ENCODE measurements at places on chromosomes 1 and 21.

- no peak for DNase-seq
- H3K36me3 ChIP-seq = peaks cover 2% of the 10 kb centered on the region
- H3K4me3 ChIP-seq = peak overlapping the region; percentile 27
- peak overlapping the region; percentile 92 for H3K27ac ChIP-seq
Measured at GRCh38 chr1:110004583-110004982, 20.0 kb downstream of the AHCYL1 start.

GRCh38 chr1:170267317-170267716 lies 121.6 kb downstream of the NTMT2 start:
- no peaks in the 10 kb centered on the region for H3K4me1 ChIP-seq
- H3K27me3 ChIP-seq = no peaks in the 10 kb centered on the region
- DNase-seq = no peak
- H3K36me3 ChIP-seq = no peaks in the 10 kb centered on the region
- H3K27ac ChIP-seq = no peak overlapping the region
- no peak overlapping the region for H3K4me3 ChIP-seq

DNA sequence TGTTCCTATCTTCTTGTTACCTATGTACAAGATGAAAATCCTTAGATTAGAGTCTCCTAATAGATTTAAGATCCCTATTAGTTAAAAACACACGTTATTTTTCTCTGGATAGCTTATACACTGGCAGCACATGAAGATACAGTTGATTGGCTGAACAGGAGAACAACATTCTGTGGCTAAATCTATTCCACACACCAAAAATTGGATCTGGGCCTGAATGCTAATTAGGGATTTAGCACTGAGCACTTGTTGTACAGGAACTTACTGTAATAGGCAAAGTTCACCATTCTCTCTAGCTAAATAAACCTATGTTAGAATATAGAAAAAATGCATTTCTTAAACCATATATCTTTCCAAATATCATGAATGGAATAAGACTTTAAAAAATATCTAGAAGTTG lies 117.1 kb upstream of the PTGFR start:
- DNase-seq = no peak
- H3K36me3 ChIP-seq = no peaks in the 10 kb centered on the region

- H3K4me3 ChIP-seq = no peak overlapping the region
- H3K27me3 ChIP-seq = peaks cover 29% of the 10 kb centered on the region
- H3K36me3 ChIP-seq = no peaks in the 10 kb centered on the region
- DNase-seq = no peak
- peaks cover 5% of the 10 kb centered on the region for H3K4me1 ChIP-seq
Measured at GRCh38 chr1:227451954-227452353, 111.4 kb upstream of the ZNF678 start.

GRCh38 chr1:156134716-156135435 lies 18.5 kb upstream of the SEMA4A start:
- no peak overlapping the region for H3K4me3 ChIP-seq
- DNase-seq = no peak
